Right renal pelvis (tissue), 4 donors: ENCODE measurements at places on chromosomes 1 and 21. TPM values are rescaled to one million over a fixed set of nuclear protein-coding genes. Genes with fewer than 3 reads are reported as not detected.

PGLYRP3 gene
- polyA plus RNA-seq: not detected

CD48 gene
- polyA plus RNA-seq: 1.5 TPM

HTR1D gene
- polyA plus RNA-seq: 0.44 TPM

MEX3A gene
- 42.9 TPM for polyA plus RNA-seq

DNA sequence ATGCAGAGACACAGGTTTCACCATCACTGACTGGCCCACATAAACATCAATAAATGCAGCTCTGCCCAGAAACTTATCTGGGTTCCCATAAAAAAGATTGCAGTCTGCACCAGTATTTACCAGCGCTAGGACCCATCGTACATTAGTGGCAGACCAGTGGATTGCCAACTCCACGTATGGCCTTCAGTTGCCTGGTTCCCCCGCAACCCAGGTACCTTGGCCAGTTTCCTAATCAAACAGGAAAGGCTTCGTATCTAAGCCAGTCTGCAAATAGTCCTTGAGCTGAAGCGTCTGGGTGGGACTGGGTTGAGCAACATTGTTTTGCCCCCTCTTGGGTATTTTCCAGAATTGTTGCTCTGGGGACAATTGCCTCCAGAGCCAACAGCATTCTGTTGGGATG lies 1639.3 kb downstream of the MRPL39 start:
- no peak for DNase-seq

GRCh38 chr21:32826329-32827167 lies 55.0 kb upstream of the PAXBP1 start:
- no peak for DNase-seq

GRCh38 chr1:230852959-230853358 lies 15.4 kb downstream of the C1orf198 start:
- DNase-seq: no peak

DNA sequence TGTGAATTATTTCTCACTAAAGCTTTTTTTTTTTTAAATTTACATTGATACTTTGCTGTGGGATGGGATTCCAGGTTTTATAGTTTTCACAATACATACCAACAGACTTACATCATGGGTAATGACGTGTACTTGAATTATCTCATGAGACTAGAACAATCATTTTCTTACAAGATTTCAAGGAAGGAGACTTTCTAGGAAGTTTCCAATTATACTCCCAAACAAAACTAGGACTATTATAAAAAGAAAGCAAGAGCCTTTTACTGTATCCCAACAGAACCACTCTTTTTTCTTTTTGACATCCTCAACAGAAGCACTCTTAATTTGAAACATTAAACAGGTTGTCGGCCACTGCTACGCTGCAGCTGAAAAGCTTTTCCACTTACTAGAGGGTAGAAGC lies 48.7 kb downstream of the TESK2 start:
- DNase-seq: no peak
